ENCODE measurements at places on chromosomes 1 and 21. TPM values are rescaled to one million over a fixed set of nuclear protein-coding genes. Genes with fewer than 3 reads are reported as not detected.

DNA sequence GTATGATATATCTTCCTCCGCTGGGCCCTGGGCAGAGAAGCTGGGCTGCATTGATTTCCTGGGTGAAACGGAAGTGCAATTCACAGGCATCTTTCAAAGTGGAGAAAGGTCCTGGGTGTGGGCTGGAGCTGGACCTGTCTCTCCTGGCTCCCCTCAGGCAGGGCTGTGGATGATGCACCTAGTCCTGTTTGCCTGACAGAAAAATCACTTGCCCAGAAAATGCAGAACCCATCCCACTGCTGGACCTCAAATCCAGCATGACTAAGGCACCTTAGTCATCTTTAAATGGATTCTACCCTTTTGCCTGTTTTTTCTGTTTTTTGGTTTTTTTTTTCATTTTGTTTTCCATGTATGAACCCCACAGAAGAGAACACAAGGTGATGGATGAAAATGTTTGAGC, 49.7 kb downstream of the MYSM1 start:
- peaks cover 19% of the 10 kb centered on the region for H3K4me1 ChIP-seq
- DNase-seq, result no peak
- no peaks in the 10 kb centered on the region for H3K27me3 ChIP-seq
- peaks cover 19% of the 10 kb centered on the region for H3K36me3 ChIP-seq
- H3K27ac ChIP-seq, result no peak overlapping the region

DNA sequence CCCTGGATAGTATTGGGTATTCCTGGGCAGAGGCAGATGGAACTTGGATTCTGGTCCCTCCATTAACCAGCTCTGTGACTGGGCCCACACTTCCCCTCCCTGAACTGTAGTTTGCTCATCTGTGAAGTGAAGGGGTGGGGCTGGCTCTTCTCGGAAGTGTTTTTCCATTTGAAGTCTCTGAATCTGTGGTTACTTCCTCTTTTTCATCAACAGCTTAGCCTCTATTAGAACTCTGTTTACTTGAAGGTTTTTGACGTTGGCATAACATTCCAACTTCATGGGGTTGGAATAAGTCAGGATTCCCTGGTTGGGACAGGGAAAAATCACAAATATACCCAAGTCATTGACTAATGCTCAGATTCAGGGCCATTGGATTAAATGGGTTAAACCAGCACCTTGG, 3.6 kb downstream of the KIAA0040 start:
- H3K4me1 ChIP-seq, result peaks cover 71% of the 10 kb centered on the region
- no peaks in the 10 kb centered on the region for H3K27me3 ChIP-seq
- H3K27ac ChIP-seq, result peak overlapping the region; percentile 92
- peak; percentile 57 for DNase-seq
- peak overlapping the region; percentile 95 for H3K4me3 ChIP-seq

DNA sequence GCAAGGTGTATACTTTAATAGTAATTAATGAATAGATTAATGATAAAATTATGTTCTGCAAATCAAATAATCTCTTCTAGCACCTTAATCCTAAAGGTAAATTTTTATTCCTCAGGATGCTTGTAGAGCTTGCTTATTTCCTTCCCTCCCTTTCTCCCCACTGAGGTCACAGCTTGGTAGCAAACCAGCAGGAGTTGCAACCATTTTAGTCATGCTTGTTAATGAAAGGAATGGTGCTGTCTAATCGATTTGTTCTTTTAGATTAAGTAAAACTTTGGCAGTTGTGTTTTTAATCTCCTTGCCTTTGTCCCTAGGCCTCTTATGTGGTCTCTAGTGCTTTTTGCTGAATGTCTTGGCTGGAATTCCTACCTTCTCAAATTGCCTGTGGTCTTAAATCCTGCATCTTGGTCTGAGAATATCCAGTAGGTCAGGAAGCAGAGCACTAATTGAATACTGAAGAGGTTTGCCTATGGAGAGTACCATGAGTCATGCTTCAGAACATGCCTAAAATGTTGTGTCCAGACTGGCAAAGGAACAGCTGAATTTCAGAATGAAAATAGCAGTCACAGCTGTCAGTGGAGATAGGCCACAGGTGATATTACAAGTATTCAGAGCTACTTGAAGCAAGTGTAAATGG, 36.3 kb upstream of the RWDD3 start:
- DNase-seq, result no peak
- no peaks in the 10 kb centered on the region for H3K27me3 ChIP-seq
- H3K27ac ChIP-seq, result no peak overlapping the region
- H3K4me3 ChIP-seq, result no peak overlapping the region
- no peaks in the 10 kb centered on the region for H3K36me3 ChIP-seq
- no peaks in the 10 kb centered on the region for H3K4me1 ChIP-seq

The HMGCS2 gene
- total RNA-seq, result not detected

The TNFRSF1B gene
- total RNA-seq, result 153 TPM

The KMO gene
- 0.05 TPM for total RNA-seq

All from activated T-helper 2 cell treated with anti-CD3 and anti-CD28 coated beads, Interferon-gamma antibody, Interleukin-2, Interleukin-4, amounts not matched to agents 10 μg/mL and 5 μg/mL and 100 μg/mL, durations not matched to agents 14 hours and 24 hours and 36 hours (primary cell).